Stimulated activated CD8-positive, alpha-beta memory T cell treated with anti-CD3 and anti-CD28 coated beads, Interleukin-15, amount 100 ng/mL, for 24 hours (primary cell): ENCODE measurements at places on chromosomes 12 and 14.

DNA sequence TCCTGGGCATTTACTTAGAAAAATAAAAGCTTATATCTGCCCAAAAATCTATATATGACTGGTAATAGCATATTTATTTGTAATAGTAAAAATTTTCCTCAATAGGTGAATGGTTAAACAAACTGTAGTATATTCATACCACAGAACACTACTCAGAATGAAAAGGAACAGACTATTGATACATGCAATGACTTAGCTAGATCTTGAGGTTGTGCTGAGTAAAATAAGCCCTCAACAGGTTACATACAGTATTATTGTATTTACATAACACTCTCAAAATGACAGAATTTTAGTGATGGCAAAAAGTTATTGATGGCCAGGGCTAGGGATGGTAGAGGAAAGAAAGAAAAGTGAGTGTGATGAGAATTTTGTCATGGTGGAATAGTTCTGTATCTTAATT lies 178.4 kb downstream of the BMP4 start:
- no peak for DNase-seq

DNA sequence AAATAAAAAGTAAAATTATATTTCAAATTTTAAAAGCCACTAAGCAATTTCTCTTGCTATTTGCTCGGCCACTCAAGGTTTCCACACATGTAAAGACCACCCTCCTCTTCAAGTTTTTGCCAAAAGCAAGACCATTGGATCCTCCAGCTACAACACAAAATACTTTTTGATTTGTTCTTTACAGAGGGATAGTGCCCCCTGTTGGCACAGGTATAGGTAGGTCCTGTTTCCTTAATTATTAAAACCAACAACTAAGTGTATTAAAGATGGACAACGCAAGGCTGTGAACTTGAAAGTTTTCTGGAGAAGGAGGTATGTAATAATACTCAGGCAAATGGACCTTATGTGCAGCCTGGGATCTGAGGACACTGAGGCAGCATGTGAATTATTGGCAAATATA lies 23.8 kb downstream of the ATP6V1D start:
- DNase-seq: no peak

DNA sequence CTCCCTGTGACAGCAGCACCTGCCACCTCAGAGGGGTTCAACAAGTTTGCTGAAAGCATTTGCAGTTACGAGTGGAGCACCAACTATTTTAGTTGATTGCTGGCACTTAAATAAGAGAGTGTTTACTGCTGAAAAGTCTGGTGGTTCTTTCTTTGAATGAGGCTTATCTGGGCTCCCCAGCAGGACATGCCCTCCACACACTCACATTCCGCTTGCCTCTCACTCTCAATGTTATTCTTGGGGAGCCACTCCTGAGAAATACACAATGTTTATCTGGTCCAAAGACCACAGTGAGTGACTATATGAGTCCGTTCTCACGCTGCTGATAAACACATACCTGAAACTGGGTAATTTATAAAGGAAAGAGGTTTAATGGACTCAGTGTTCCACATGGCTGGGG lies 31.9 kb downstream of the NT5DC3 start:
- DNase-seq: no peak

DNA sequence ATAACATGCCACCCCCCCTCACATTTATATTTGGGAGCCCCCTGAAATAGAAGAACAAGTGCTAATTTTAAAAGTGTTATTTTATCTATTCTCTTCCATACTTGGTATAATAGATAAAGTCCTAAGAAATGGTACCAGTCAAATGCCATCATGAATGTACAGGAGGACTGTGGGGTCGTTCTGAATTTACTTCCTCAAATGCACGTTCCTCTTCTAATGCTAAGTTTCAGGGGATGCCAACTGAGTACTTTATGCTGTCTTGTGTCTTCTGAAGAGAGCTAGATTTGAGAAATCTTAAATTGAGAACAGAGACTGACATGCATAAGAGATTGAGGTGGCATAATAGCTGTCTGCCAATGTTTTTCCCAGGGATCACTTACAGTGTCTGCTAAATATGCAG lies 59.0 kb downstream of the CFAP54 start:
- DNase-seq: no peak

- DNase-seq: no peak
Observed at GRCh38 chr14:87797001-87797400, 196.0 kb downstream of the GALC start.

DNA sequence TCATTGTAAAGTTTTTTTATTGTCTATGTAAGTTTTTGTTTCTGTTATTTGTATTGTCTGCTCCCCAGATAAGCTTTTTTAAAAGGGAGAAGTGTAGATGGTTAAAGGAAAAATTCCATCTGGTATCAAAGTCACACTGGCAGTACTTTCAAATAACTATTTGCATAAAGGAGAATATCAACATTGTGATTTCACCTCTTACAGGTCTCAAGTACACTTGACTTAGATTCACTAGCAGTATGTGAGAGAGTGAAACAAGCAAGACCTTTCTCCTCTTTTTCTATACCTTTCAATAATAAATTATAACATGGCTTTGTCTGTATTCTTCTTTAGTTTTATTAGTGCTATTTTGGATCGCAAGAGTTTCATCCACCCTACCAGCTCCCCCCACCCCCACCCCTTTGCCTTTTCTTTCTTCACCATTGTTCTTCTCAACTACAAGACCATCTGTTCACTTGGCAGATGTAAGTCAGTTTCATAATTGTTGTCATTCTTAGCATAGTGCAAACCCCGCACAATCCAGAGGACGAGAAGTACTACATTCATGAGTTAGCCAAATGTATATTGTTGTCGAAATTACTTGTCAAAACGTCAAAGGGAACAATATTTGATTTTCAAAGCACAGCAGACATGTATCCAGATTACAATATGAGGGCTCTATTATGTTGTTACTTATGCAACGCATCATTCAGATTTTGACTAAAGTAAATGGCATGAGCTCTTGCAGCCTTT lies 602.7 kb upstream of the FLRT2 start:
- DNase-seq: no peak

DNA sequence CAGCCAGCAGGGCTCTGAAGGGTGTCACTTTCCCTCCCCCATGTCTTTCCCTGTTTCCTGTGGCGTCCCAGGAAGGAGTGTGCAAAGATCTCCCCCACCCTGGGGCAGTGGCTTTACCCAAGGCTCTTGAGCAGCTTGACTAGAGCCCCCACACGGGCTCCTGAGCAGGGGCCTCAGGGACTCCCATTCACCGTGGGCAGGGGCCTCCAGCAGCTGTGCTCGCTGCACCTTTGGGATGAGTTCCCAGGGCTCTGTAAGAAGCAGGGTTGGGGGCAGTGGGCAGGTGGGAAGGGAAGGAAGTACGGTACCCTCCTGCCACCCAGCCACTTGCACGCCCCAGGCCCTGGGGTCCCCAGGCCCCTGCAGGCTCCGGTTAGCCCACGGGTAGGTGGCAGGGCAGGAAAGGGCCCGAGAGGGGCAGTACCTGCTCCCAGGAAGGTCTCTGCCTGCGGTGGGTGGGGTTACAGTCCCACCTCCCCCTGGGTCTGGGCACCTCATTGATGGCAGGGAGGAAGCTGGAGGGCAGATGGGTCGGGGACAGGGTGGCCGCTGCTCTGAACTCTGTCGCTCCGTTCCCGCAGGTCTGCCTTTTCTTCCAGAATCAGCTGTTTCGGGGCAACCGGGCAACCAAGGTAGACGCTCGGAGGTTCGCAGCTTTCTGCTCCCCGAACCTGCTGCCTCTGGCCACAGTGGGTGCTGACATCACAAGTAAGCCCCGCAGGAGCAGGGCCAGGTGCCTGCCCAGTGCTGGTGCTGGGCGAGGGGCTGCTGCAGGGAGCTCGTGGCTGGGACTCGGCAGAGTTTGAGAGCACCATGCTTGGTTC lies 13.0 kb downstream of the ASPG start:
- DNase-seq: no peak

GRCh38 chr14:93035917-93036651 lies 79.6 kb downstream of the ITPK1 start:
- DNase-seq: no peak

DNA sequence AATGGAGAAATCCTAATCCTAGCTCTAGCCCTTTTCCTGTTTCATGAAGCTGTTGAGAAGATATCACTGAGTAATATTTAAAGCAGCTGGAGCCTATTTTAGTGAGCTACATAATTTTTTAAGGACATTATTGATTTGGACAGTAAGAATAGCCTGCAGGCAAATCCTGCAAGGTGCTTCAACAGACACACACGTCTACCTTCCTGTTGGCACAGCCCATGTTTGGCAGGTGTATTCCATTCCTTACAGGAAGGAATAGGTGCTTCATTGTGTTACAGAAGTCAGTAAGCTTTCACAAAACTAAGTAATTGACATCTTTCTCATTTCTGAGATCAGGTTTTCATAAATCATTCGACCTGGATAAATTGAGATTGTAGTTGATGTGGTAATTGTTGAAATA lies 50.6 kb downstream of the FOXA1 start:
- no peak for DNase-seq

- DNase-seq: peak; percentile 43
Observed at GRCh38 chr12:54984658-54985376, at the start of gene TESPA1. Gene TESPA1, minus strand, starts transcription at chr12:54984762. Its CDS starts 10,200 bp downstream, at chr12:54974562.

DNA sequence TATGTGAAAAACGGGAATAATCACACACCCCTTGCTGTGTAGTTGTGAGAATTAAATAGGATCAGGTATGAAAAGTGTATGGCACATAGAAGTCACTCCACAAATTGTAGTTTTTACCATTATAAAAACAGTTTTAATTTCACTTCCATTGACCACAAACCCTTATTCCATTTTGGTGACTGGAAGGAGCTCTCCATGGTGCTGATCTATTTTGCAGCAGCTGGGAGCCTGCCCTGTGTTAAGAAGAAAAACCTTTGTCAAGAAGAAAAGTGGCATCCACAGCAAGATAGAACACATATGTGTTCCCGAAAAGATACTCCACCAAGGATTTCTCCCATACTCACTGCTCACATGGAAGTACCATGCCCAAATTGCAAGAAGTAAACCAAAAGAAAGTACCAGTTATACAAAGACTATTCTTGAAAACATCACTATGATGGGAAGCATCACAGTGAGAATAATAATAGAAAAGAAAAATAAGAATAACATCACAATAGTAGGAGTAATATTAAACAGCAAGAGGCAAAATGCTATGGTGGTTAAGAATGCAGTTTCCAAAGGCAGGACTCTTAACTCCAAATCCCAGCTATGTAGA lies 58.7 kb downstream of the TUNAR start:
- DNase-seq: no peak

DNA sequence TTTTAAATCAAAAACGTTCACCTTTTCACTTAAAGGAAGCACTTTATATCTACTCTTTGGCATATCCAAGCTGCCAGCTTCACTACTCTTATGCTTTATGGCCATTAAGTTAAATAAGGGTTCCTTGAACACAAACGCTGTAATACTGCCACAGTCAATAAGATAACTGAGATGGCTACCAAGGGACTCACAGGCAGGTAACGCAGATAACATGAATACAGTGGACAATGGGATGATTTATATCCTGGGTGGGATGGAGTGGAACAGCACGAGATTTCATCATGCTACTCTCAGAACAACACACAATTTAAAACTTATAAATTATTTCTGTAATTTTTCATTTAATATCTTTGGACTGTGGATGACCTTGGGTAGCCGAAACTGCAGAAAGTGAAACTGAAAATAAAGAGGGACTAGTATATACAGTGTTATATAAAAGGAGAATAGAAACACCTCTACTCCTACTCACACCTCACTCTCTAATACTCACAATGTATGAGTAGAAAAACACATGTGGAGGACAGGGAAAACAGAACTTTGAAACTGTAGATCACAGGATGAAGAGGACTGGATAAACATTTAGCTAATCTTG lies 367.3 kb downstream of the C12orf50 start:
- no peak for DNase-seq

DNA sequence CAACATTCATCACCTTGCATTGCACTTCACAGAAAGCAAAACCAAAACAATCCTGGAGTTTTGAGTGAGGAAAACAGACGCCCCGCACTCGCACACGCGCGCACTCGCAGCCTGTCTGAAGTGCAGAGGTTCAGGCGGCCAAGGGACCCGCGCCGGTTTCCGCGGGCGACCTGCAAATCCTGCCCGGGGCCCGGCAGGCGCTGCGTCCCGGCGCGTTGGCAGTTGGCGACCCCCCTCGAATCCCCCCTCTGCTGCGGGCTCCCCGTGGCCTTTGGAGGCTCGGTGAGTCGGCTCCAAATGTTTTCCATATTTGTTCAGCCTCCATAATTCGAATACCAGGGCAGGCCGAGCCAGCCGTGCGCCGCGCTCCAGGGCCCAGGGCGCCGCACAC lies at the start of gene SSPN:
SSPN (plus strand) TSS at position 324 of the 391 bp plus-strand sequence. CDS start 100 bp downstream, outside the sequence.
- DNase-seq: no peak

GRCh38 chr12:48004053-48004941 lies at the start of gene COL2A1:
Gene COL2A1, minus strand, starts transcription at chr12:48004476. Its CDS starts 155 bp downstream, at chr12:48004321.
- DNase-seq: no peak

DNA sequence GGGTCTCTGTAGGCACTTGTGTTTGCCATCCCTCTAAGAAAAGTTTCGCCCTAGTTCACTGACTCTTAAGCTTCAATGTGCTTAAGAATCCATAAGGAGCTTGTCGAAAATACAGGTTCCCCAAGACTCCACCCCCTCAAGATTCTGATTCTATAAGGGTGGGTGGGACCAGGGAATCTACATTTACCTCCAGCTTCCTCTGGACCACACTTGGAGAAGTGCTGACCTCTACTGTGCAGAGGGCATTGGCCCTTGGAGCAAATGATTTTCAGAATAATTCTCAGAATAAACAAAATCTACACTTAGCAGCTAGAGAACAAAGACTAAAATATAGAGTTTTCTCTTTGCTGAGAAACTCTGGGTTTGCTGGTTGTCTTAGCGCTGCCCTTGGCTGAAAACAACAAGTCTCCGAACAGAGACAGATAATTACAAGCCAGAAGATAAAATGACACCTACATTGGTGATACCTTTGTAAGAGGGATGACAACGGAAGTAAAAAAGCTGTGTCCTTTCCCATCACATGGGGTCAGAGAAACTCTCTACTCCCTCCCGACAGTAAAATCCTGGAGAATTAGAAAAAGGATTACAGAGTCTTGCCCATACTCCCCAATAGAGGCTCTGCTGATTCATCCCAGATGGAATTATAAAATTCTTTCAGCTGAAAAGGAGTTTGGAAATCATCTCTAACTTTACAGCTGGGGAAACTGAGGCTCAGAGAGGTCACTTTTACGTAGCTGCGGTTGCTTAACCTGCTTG lies 4.8 kb downstream of the TGFB3 start:
- no peak for DNase-seq
